ENCODE measurements at places on chromosomes 1 and 21.

GRCh38 chr1:42469727-42470126, 6.6 kb downstream of the CCDC30 start:
- no peak for DNase-seq

DNA sequence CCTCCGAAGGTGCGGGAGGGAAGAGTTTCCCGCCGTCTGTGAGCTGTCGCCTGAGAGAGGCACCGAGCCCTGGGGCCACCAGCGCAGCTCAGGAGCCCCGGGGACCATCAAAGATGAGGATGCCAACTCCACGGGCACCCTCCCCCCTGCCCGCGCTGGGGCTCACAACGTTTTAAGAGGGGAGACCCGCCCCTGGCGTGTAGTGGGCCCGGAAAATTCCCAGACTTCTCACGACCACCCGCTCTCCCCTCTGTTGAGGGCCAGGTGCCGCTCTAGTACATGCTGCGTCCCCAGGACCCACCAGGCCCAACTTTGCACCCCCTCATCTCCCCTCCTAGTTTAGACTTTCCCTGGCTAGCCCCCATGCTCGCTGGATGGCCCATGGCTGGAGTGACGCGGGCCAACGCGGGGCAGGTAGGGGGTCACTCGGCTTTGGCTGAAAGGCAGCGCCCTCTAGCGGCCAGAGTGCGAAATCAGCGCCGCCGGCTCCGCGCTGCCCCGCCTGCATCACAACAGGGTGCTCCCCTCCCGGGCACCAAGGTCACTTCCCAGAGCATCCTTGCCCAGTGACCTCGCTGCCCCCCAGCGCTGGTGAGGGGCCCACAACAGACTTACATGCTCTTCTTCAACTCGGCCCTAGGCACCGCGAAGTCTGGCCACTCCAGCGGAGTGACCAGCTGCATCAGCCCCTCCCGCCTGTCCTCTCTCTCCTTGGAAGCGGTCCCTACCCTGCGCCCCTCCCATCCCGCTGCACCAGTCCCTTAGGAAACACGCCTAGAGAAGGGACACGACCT, 1.8 kb downstream of the CD160 start:
- DNase-seq, result peak; percentile 65

GRCh38 chr1:210800756-210801155, 333.2 kb downstream of the KCNH1 start:
- no peak for DNase-seq

- no peak for DNase-seq
Observed at GRCh38 chr1:11434501-11434900, 44.5 kb upstream of the DISP3 start.

Data from stimulated activated CD4-positive, alpha-beta T cell treated with anti-CD3 and anti-CD28 coated beads, Interleukin-1b, Interleukin-23, amount 100 ng/mL, for 48 hours (primary cell).